ENCODE measurements at places on chromosomes 3 and 15.

DNA sequence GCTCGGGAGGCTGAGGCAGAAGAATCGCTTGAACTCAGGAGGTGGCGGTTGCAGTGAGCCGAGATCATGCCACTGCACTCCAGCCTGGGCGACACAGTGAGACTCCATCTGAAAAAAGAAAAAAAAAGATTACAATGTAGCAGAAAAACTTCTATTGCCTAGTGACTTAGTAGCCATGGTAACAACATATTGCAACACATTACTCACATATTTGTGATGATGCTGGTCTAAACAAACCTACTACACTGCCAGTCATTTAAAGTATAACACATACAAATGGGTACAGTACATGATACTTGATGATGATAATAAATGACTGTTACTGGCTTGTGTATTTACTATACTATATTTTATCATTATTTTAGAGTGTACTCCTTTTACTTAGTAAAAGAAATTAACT is 125.6 kb downstream of the PLOD2 start:
- no peak for DNase-seq

GRCh38 chr3:64388886-64389285 is 163.6 kb upstream of the PRICKLE2 start:
- no peak for DNase-seq

DNA sequence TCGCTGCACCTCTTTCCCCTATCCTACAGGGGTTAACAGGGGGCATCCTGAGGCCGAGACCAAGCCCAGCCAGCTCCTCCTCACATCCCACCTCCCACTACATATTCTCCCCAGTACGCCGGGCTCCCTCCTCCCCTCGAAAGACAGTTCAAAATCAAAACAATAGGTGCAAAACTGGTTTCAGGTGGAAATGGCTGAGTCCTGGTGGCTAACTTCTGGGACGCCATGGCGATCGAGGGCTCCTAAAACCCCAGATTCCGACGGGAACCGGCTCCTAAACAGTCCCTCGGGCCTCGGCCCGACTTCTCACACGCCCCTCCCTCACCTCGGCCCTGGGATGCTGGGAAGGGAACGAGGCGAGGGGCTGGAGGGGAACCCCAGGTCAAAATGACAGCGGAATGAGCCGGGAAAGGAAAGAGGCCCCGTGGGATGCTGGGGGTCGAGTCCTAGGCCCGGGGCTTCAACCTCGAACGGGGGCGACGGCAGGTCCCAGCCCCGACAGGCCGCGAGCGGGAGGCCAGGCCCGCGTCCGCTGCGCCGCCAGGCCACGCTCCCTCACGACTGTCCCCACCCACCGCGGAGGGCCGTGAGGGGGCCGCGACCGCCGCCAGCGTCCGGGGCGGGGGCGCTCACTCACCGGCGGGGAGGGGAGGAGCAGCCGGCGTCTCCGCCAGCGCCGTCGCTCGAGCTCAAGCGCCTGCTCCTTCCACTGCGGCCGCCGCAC is 492 bp downstream of the TMCC1 start:
- DNase-seq: peak; percentile 92

- DNase-seq: no peak
Measured at GRCh38 chr3:106491796-106492195, 623.0 kb upstream of the CBLB start.

- no peak for DNase-seq
Measured at GRCh38 chr3:48244461-48244860, 3.6 kb downstream of the ZNF589 start.

- no peak for DNase-seq
Measured at GRCh38 chr15:76968306-76968705, 26.6 kb upstream of the PSTPIP1 start.

DNA sequence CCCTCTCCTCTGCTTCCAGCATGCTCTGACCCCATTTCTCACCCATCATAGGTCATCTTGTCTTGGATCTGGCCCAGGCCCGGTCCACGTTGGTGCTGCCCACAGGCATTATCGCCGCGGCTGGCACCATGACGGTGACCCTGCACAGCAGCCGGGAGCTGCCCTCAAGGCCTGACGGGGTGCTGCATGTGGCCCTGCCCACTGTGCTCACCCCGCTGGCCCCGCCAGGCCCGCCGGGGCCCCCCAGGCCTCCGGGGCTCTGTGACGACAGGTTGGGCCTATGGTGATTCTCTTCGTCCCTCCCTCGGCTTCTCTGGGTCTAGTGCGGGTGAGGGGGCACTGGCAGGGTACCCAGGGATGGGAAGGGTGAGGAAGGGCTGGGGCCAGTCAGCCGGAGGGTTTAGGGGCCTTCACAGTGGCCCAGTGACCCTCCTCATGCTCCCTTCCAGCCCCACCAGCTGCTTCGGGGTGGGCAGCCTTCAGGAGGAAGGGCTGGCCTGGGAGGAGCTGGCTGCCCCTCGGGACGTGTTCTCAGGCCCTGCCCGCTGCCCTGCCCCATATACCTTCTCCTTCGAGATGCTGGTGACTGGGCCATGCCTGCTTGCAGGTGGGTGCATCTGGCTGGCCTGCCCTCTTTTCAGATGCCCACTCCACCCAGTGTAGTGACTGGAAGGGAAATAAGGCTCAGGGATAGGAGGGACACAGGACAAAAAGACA is 3.9 kb downstream of the VWA5B2 start:
- no peak for DNase-seq

DNA sequence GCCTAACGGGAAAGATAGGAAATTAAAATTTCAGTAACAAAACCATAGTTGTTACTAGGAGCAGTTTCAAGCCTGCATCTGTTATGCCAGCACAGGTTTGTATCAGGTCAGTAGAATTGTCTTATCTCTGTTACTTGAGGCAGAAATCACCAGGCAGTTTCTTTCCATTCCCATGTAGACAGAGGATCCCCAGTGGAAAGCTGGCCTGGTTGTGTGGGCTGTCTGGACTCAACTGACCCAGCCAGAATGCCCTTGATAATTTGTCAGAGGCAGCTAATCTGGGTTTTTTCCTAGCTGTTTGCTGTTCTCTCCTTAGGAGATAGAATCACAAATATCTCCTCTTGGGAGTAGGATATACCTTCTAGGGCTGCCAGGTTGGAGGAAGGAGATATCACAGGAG is 1044.7 kb downstream of the IGSF11 start:
- DNase-seq: no peak

- DNase-seq: no peak
Measured at GRCh38 chr3:65837604-65838003, 201.1 kb downstream of the MAGI1 start.

DNA sequence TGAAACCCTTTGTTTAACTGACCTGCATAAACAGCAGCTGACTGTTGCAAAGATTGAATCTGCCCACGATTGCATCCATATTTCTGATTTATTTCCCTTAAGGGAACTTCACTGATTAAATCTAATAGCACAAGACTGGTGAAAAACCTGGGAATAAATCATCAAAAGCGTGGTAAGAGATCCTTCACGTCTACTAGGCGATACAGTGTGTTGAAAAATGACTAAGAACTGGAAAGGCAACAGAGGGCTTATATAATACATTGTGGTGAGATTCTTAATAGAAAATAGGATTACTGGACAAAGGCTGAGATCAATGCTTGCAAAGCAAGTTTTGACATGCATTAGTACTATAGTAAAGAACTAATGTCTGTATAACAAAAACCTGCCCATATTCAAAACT is 49.0 kb downstream of the POLQ start:
- no peak for DNase-seq
